ENCODE measurements at places on chromosomes 2 and 18. TPM values are rescaled to one million over a fixed set of nuclear protein-coding genes. Genes with fewer than 3 reads are reported as not detected.

Gene CD8B
- total RNA-seq: 1.5 TPM

Gene DNAJC5G
- 0.71 TPM for total RNA-seq

DNA sequence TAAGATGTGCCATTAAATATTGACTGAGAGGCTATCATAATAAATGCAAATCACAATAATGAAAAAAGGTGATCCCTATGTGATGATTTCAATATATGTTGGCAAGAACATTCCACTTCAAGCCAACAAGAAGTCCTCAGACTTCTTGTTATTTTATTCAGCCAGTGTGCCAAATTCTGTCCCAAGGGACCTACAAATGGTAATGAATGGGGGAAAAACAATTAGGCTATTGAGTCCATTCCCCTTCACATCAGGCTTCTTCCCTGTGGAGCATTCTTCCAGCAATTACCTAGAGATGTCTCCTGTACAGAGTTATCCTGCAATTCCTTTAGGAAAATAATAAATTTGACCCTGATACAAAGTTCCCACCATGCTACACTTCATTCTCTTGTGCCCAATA, 144.4 kb downstream of the PIEZO2 start:
- no peaks in the 10 kb centered on the region for H3K4me1 ChIP-seq
- H3K27ac ChIP-seq: no peak overlapping the region
- no peaks in the 10 kb centered on the region for H3K36me3 ChIP-seq

- H3K4me3 ChIP-seq: no peak overlapping the region
- no peaks in the 10 kb centered on the region for H3K27me3 ChIP-seq
- no peak for DNase-seq
- H3K27ac ChIP-seq: no peak overlapping the region
- peaks cover 4% of the 10 kb centered on the region for H3K4me1 ChIP-seq
Observed at GRCh38 chr2:174717273-174717672, 47.0 kb downstream of the CHRNA1 start.

Data from sigmoid colon (tissue), 7 donors.